Lung (tissue), 17 donors: ENCODE measurements at places on chromosomes 5 and 9. TPM values are rescaled to one million over a fixed set of nuclear protein-coding genes. Genes with fewer than 3 reads are reported as not detected.

DNA sequence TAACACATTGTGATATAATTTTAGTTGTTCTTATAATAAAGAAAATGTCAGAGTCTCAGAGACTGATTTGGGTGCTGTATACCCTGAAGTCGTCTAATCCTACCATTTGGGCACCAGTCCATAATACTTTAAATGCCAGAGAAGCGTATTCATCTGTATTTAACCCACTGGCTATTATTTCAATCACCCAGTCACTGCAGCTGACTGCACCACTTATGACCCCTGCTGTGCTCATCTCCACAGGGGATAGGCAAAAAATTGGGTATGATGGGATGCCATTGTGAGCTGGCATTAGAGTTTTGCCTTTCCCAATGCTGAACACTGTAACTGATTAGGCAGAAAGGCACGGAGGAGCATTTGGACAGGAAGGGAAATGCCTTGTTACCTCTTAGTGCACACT, 599.7 kb downstream of the CAAP1 start:
- no peak overlapping the region for H3K27ac ChIP-seq
- H3K4me3 ChIP-seq: no peak overlapping the region
- H3K36me3 ChIP-seq: no peaks in the 10 kb centered on the region
- H3K4me1 ChIP-seq: no peaks in the 10 kb centered on the region

DNA sequence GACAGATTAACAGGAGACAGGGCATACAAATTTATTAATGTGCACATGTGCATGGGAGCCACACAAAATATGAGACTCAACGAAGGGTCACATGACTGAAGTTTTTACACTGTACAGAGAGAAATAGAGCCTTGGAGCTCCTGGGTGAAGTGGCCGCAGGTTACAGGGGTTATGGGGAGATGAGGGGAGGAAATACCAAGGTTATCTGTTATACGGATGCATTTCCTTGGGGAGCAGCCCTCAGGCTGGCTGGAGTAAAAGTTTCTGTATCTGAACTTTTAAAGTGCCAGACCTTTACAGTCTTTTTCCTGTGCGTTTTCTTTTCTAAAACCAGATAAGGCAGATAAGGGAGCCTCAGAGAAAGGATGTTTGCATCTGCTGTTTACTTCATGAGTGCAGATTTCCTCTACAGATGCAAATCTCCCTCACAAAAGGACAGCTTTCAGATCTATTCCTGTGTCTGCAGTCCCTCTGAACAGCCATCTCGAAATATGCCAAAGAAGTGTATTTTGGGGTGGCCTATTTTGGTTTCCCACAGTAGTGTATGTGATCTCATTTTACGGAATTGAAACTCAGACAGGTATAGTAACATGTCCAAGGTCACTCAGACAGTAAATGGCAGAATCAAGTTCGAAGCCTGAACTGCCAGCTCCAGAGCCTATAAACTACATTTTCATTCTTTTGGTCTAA, 139.3 kb upstream of the FBXL17 start:
- no peaks in the 10 kb centered on the region for H3K4me1 ChIP-seq
- H3K27me3 ChIP-seq: no peaks in the 10 kb centered on the region
- no peak overlapping the region for H3K4me3 ChIP-seq
- H3K36me3 ChIP-seq: no peaks in the 10 kb centered on the region

GRCh38 chr5:166977911-166978422, 1313.5 kb upstream of the WWC1 start:
- H3K27me3 ChIP-seq: no peaks in the 10 kb centered on the region
- H3K36me3 ChIP-seq: no peaks in the 10 kb centered on the region
- H3K4me3 ChIP-seq: no peak overlapping the region
- DNase-seq: no peak
- no peaks in the 10 kb centered on the region for H3K4me1 ChIP-seq

GRCh38 chr9:19656704-19657103, 132.1 kb downstream of the SLC24A2 start:
- H3K4me1 ChIP-seq: no peaks in the 10 kb centered on the region
- H3K27me3 ChIP-seq: no peaks in the 10 kb centered on the region
- no peak overlapping the region for H3K4me3 ChIP-seq
- no peaks in the 10 kb centered on the region for H3K36me3 ChIP-seq

DNA sequence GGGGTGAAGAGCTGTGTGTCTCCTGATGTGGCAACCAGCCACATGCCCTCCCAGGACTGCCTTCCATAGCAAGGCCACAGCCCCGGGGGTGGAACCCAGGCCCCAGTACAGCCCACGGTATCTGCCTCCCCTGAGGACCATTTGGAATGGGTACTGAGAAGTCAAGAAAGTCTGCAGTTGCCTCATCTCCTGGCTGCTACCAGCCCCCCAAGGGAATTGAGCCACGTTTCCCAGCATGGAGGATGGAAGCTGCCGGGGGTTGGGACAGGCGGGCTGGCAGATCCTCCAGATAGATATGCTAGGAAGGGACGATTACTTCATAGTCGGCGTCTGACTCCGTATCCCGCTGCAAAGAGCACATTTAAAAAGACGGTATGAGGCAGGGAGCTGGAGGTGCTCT, 5.5 kb upstream of the DMRT2 start:
- no peak overlapping the region for H3K4me3 ChIP-seq
- no peak overlapping the region for H3K27ac ChIP-seq
- no peaks in the 10 kb centered on the region for H3K36me3 ChIP-seq
- H3K27me3 ChIP-seq: peaks cover 92% of the 10 kb centered on the region
- peaks cover 17% of the 10 kb centered on the region for H3K4me1 ChIP-seq

DNA sequence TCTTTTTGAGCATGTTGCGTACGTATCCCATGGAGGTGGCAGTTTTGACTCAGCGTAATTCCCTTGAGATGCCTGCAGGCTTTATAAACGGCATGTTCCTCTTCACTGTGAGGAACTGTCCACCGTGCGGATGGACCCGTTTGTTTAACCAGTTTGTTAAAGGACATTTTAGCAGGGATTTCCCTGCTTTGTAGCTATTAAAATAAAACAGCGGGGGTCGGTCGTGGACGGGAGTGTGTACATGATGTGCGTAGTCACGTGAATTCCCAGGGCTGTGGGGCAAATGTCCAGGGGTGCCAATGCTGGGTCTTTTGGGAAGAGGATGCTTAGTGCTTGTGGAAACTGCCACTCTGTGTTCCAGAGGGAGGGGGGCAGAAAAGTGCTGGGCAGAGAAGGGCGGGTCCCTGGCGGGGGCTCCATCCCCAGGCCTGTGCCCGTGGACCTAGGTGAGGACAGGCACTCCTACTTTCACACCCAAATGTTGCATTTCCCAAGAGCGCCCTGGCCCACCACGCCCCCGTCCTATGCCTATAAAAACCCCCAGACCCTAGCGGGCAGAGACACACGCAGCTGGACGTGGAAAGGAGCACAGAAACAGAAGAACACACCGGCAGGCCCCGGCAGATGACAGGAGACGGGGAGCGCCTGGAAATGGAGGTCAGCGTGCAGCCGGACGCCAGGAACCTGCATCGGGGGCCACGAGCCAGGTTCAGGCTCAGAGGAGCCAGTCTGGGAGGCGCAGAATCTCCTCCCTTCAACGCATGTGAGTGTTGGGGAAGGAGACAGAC, 4.0 kb upstream of the TERT start:
- H3K4me1 ChIP-seq: peaks cover 9% of the 10 kb centered on the region
- no peak overlapping the region for H3K4me3 ChIP-seq
- no peak for DNase-seq
- H3K36me3 ChIP-seq: no peaks in the 10 kb centered on the region

GRCh38 chr5:132496191-132496630, 5.6 kb upstream of the IRF1 start:
- H3K27ac ChIP-seq: peak overlapping the region; percentile 93
- no peaks in the 10 kb centered on the region for H3K36me3 ChIP-seq
- DNase-seq: peak; percentile 93
- H3K4me3 ChIP-seq: peak overlapping the region; percentile 67
- H3K27me3 ChIP-seq: no peaks in the 10 kb centered on the region
- peaks cover 36% of the 10 kb centered on the region for H3K4me1 ChIP-seq

DNA sequence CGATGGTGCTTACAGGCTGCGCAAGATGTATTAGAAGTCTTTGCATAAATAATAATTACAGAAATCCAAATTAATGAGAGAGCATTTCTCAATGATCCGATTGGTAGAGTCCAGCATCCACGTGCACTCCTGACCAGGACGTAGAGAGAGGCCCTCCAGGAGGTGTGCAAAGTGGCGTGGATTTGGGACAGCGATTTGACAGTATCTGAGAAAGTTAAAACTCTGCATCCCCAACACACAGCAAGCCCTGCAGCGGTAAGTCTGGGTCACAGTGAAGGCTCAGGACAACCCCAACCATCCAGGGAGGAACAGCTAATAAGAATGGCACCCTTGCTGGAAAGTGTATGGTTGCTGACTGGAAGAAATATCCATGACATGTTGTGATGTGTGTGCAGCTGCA, 180.2 kb downstream of the AUH start:
- H3K4me3 ChIP-seq: no peak overlapping the region
- no peak overlapping the region for H3K27ac ChIP-seq
- H3K27me3 ChIP-seq: no peaks in the 10 kb centered on the region
- H3K36me3 ChIP-seq: no peaks in the 10 kb centered on the region

- no peaks in the 10 kb centered on the region for H3K36me3 ChIP-seq
- no peaks in the 10 kb centered on the region for H3K27me3 ChIP-seq
- no peaks in the 10 kb centered on the region for H3K4me1 ChIP-seq
- no peak overlapping the region for H3K4me3 ChIP-seq
- DNase-seq: no peak
Measured at GRCh38 chr5:27316271-27316650, 277.9 kb upstream of the CDH9 start.

DNA sequence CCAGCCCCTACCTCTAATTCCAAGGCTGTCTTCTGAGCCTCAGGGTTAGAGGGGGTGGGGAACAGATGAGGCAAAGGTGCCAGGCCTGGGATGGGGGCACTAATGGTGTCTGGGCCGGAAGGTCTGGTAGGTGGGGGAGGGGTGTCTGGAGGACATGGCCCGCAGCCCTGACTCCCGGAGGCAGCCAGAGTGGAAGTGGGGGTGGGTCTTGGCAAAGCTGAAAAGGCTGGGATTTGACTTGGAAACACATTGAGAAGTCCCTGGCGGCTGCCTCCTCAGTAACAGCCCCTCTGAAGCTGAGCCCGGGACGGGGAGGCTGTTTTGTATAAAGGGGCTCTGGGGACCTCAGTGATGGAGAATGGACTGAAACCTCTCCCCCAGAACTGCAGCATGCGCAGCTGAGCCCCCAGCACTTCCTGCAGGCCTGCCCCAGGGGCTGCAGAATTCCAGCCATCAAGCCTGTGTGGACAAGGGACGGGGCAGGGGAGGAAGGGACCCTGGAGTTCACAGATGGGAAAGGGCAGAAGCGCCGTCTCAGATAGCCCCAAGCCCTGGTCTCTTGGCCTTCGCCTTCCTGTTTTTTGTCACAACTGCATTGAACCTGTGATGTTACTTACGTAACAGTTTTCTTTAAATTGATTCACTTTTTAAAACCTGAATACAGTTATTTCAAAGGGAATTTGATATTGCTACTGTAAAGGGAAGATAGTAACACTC, 49.3 kb upstream of the SYNPO start:
- no peak overlapping the region for H3K4me3 ChIP-seq
- no peak overlapping the region for H3K27ac ChIP-seq
- H3K27me3 ChIP-seq: no peaks in the 10 kb centered on the region
- DNase-seq: peak; percentile 97
- no peaks in the 10 kb centered on the region for H3K36me3 ChIP-seq
- H3K4me1 ChIP-seq: peaks cover 54% of the 10 kb centered on the region

- no peak overlapping the region for H3K27ac ChIP-seq
- H3K4me1 ChIP-seq: peaks cover 8% of the 10 kb centered on the region
- H3K4me3 ChIP-seq: no peak overlapping the region
- H3K27me3 ChIP-seq: no peaks in the 10 kb centered on the region
- no peaks in the 10 kb centered on the region for H3K36me3 ChIP-seq
- no peak for DNase-seq
Measured at GRCh38 chr9:94563548-94563947, 8.7 kb downstream of the PCAT7 start.

DNA sequence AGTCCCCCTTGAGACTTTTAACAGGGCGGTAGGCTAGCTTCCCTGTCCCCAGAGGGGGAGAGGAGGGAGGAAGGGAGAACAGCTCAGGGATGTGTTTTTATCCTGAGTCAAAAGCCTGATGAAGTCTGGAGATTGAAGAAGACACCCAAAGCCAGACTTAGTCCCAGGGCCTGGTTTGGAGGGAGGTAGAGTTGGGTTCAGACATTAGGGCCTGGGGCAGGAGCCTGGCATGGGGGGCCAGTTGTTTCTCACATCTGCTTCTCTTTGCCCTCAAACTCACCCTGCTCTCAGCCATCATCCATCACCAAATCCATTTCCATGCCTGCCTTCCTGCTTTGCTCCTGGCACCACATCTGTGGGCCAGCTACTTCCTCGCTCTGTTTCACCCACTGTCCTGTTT, 2.9 kb downstream of the MYORG start:
- H3K4me1 ChIP-seq: peaks cover 6% of the 10 kb centered on the region
- H3K27me3 ChIP-seq: no peaks in the 10 kb centered on the region
- no peak overlapping the region for H3K4me3 ChIP-seq
- no peaks in the 10 kb centered on the region for H3K36me3 ChIP-seq

- no peaks in the 10 kb centered on the region for H3K4me1 ChIP-seq
- no peaks in the 10 kb centered on the region for H3K27me3 ChIP-seq
- H3K27ac ChIP-seq: no peak overlapping the region
- H3K36me3 ChIP-seq: no peaks in the 10 kb centered on the region
Measured at GRCh38 chr9:138077126-138077525, 199.5 kb downstream of the CACNA1B start.

NTRK2 gene
- total RNA-seq: 6.2 TPM

SEMA6A gene
- total RNA-seq: 17.7 TPM

C9orf85 gene
- 17.3 TPM for total RNA-seq

FOXD4L6 gene
- total RNA-seq: 0.31 TPM

GABRA6 gene
- total RNA-seq: not detected

GABRB2 gene
- 1.4 TPM for total RNA-seq

HAVCR2 gene
- 32.6 TPM for total RNA-seq

PFN3 gene
- total RNA-seq: not detected

INSL4 gene
- not detected for total RNA-seq
